Stimulated activated CD4-positive, alpha-beta T cell treated with anti-CD3 and anti-CD28 coated beads, Interleukin-1b, Interleukin-23, amount 100 ng/mL, for 1 hour (primary cell): ENCODE measurements at places on chromosomes 5 and 9.

DNA sequence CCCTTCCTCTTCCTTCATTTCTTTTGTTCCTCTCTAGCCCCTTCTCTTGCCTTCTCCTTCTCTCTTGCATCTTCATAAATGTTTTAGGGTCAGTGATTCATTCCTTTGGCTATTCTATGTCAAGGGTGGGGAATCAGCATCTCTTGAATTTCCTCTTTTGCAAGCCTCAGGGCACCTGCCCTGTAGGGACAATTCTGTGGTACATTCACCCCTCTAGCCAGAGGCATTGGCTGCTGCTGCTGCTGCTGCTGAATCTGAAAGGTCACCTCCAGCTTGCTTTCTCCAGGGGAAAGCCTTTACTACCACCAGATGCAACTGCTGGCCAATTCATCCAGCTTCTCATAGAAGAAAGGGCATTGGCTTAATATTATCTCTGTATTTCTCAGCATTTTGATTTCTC, 87.3 kb downstream of the INSYN2B start:
- no peak for DNase-seq

GRCh38 chr5:14659821-14660607, 4.5 kb upstream of the OTULIN start:
- DNase-seq, result no peak

- DNase-seq, result no peak
Measured at GRCh38 chr5:78004559-78004958, 228.4 kb upstream of the TBCA start.

- no peak for DNase-seq
Measured at GRCh38 chr5:777756-778161, 6.8 kb downstream of the ZDHHC11B start.

- DNase-seq, result no peak
Measured at GRCh38 chr5:3704661-3705060, 109.0 kb downstream of the IRX1 start.

GRCh38 chr5:2914022-2914661, 162.7 kb upstream of the IRX2 start:
- no peak for DNase-seq

DNA sequence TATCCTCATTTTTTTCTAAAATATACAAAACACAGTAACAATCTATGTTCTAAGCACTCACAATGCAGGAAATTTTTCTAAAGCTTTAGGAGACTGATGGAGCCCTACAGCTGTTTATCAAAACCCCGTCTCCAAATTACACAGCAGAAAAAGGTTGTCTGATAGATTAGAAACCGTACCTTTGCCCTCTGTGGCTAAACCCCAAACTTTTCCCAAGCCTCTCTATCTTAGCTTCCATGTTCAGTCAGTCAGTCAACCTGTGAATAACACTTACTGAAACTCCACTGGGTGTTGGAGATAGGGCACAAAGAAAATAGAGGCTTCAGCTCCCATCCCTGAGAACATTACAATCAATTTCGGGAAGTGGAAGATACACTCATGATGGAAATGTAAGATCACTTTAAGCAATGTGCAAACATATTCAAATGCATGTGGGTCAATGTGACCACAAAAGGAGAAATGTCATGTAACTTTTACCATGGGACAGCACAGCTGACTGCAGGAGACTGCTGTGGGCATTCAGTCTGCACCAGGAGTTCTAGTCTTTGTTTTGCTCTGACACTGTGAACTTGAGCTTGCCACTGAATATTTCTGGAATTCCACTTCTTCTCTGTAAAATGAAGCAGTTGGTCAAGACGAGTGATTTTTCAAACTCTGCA, 279.5 kb upstream of the PIK3R1 start:
- no peak for DNase-seq

- DNase-seq, result no peak
Measured at GRCh38 chr5:88815050-88815789, 67.8 kb downstream of the MEF2C start.

- DNase-seq, result no peak
Measured at GRCh38 chr5:134502259-134502658, 23.2 kb upstream of the JADE2 start.

DNA sequence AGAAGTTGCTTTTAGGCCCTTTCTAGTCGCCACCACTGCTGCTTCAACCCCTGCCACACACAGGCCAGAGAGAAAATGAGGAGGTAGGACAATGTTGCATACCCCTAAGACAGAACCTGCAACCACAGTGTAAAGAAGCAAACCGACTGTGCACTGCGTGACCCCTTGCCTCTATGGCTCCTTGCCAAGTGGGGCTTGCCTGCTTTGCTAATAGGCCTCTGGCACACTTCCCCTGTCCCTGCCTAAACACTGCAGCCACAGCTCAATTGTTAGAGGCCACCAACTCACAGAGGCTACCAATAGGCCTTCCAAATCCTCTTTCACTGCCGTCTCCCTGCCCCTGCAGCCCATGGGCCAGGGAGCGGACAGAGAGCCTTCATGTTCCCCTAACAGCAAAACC, 280.1 kb downstream of the CDH10 start:
- DNase-seq, result no peak

GRCh38 chr9:2151171-2151570, 136.0 kb downstream of the SMARCA2 start:
- no peak for DNase-seq

DNA sequence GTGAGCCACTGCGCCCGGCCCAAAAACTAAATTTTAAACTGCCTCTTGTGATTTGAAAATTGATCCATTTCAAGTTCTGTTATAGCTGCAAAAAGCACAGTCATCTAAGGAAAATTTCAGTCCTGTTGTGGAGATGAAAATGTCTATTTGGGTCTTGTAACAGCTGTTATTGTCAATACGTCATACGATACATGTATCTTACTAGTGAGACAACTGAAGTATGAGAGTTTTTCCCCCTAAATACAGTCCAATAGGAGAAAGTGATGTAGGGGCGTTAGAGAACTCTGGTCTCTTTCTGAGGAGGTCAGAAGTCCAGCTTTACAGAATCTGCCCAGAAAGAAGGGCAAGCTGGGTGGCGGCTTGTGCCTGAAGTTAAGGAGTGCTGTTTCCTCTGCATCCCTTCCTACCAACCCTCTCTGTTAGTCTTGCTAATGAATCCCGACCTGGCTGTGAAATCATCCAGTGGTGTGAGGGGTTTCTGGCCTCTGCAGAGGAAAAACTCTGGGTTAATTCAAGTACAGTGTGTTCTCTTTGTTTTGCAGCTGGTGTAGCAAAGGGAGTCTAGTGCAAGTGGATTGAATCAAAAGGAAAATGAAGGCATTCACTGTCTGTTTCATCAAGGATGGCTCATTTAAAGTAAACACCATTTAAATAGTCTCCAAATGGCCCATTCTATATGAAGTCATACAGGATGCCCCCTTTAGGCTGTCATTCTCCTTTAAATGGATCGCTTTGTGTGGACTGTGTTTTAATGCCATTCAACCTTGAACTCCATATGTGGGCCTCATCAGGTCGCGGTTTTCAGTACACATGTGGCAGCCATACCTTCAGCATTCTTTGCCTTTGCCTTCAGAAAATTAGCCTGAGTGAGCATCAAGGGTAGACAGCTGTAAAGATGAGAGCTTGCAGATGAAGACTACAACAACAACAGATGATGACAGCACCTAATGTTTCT, 59.0 kb downstream of the AOPEP start:
- no peak for DNase-seq

- no peak for DNase-seq
Measured at GRCh38 chr5:135379046-135379654, 19.9 kb downstream of the MACROH2A1 start.

DNA sequence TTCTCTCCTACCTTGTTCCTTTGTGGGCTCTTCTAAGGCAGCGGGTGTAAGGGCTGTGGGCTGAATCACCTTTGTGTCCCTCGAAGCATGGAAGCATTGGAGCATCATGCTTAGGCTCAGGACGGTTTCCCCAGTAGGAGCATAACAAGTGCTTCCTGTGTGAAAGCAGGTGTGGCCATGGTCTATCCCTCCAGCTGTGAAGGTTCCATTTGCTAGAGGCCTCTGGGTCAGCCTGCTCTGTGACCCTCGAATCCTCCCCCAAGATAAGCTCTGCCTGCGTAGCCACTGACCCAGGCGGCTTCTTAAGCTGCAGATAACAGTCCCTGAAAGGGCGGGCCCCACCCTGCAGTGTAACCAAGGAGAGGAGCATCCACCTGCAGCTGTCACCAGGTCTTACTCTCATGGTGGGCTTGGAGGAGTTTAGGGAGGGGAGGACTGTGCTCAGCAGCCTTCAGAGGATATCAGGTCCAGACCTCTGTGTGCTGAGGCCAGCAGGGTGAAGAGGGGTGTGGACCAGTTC, 8.4 kb upstream of the NDST1 start:
- DNase-seq, result no peak

- DNase-seq, result no peak
Measured at GRCh38 chr9:36902080-36902716, 131.9 kb downstream of the PAX5 start.

DNA sequence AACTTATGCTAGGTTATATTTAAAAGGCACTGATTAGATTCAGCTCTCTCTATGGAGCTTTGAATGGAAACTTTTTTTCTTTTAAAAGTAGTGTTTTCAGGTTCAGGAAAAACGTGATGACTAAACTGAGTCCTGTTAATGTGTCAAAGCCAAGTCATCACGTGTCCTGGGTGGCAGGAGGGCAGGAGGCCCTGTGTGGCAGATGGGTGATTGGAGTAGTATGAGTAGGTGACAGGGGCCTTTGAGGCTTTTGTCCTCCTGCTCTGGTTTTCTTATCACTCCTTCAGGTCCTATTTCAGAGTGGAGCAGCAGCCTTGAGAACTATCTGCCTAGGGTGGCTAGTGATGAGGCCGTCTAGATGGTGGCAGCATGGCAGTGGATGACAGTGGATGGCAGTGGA, 17.7 kb upstream of the CARTPT start:
- no peak for DNase-seq

- DNase-seq, result no peak
Measured at GRCh38 chr5:75167345-75167744, 69.3 kb downstream of the ANKRD31 start.

GRCh38 chr5:82111191-82111590, 139.4 kb downstream of the ATG10 start:
- no peak for DNase-seq

DNA sequence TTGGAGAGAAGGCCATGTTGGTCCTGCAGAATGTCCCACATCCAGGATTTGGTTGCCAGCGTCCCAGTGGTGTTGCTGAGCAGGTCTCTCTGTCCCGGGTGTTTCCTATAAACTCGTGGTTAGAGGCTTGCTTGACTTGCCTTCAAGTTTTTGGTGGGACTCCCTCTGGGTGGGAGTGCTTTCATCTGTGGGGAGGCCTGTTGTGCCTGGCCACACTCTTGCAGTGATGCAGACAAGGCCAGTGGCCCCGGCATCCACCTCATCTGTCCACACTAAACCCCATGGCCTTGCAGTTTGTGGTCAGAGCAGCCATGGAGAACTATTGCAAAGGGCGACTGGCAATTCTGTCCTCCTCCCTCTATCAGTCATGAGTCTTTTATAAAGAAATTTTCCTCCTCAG, 71.8 kb downstream of the PHF2 start:
- no peak for DNase-seq

DNA sequence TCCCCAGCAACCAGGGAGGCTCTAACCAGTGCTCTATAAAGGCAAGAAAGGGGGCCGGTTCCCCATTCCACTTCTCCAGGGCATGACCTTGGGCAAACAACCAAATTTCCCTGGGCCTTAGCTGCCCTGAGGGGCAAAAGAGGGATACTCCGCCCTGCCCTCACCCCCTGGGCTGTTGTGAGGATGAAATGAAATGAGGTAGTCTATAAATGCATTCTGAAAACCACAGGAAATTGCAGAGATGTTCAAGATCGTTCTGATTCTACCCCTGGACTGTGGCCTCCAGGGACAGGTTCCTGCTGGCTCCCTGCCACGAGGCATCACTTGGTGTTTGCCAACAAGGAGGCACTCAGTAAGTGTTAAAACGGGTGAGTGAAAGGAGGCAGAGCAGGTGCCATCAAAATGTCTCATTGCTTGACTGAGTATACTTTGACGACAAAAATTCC, 5.7 kb downstream of the RAPGEF1 start:
- no peak for DNase-seq

DNA sequence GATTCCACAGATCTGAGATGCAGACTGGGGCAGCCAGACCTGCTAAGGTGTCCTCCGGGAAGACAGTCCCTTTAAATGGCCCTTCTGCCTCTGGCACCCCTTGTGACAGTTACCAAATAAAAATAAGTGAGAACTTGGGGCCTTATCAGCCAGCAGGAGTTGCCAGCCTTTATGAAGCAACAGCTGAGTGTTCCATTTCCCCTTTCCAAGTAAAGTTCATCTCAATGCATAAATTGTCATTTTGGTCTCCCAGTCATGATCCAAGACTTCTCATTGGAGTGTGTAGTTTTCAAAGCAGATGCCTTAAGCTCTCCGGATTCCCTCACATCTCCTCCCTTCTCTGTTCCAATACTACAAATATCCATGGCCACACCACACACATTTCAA, 4.1 kb downstream of the PTCH1 start:
- no peak for DNase-seq

- DNase-seq, result no peak
Measured at GRCh38 chr5:56838409-56839039, 23.2 kb downstream of the MAP3K1 start.

- DNase-seq, result peak; percentile 74
Measured at GRCh38 chr9:110048403-110048975, 159.5 kb downstream of the C9orf152 start.

GRCh38 chr9:129482521-129483414, 138.1 kb downstream of the C9orf50 start:
- no peak for DNase-seq

DNA sequence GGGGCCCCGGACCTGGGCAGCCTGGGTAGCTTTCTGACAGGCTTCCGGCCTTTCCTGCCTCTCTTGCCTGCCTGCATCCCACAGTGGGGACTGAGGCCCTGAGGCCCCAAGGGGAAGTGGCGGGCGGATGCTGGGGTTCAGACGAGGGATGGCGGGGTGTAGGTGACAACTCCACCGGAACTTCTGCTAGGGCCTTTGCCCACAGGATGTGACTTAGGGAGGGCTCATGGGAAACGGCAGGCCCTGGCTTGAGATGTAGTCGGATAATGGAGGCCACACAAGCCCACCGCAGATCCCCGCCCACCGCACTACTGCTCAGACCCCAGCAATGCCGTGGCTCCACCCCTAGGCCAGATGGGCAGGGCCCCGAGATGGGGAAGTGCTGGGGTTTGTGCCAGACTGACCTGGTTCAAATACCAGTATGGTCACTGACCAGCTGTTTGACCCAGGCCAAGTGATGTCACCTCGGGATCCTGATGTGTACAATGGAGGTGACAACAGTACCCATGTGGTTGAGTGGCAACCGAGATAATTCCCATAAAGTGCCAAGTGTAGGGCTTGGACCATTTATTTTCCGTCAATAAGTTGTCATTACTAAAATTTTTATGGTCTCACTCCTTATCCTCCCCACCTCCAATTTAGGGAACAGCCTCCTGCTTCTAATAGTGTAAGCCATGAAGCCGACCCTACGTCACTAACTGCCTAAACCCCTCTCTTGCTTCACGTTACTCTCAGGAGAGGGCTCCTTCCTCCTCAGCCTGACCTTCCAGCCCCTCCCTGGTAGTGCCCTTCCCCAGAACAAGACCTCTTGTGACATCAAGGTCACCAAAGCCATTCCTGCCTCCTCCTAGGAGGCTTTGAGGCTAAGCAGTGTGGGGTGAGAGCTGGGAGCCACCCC, 2.5 kb upstream of the CDK9 start:
- peak; percentile 39 for DNase-seq

GRCh38 chr5:36613241-36613640, 6.8 kb downstream of the SLC1A3 start:
- no peak for DNase-seq

- DNase-seq, result no peak
Measured at GRCh38 chr5:142934051-142934762, 164.0 kb downstream of the ARHGAP26 start.

- DNase-seq, result no peak
Measured at GRCh38 chr5:174777111-174777510, 52.7 kb downstream of the MSX2 start.

- DNase-seq, result no peak
Measured at GRCh38 chr5:81097713-81098112, 135.4 kb upstream of the CKMT2 start.
